ENCODE measurements at places on chromosomes 11 and 22.

DNA sequence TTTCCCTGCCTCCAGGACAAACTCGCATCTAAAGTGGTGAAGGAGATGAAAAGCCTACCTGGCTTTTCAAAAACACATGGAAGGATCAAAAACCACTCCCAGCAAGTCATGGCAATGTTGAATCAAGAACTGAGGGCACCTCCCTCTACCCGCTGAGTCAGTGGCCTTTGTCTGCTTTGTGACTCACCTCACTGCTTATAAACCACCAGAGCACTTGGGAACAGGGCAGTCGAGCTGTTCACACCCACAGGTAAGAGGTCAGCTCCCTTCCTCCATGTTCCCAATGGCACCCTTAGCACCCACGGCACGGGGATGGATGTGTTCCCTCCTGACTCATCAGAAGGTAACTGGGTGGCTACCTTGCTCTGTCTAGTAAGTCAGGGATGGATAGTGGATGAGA lies 21.7 kb downstream of the TENM4 start:
- DNase-seq = no peak

GRCh38 chr11:35183326-35183925 lies 44.5 kb downstream of the CD44 start:
- no peak for DNase-seq

GRCh38 chr11:12007769-12008737 lies at the start of gene DKK3:
Gene DKK3, minus strand, starts transcription at chr11:12008626. Its CDS starts 44 bp downstream, at chr11:12008582.
- DNase-seq = no peak

GRCh38 chr22:50473088-50473487 lies 1.7 kb downstream of the SBF1 start:
- no peak for DNase-seq

GRCh38 chr11:95556342-95557163 lies 233.0 kb downstream of the FAM76B start:
- peak; percentile 67 for DNase-seq

- no peak for DNase-seq
Observed at GRCh38 chr22:38477585-38477984, 9.7 kb downstream of the KDELR3 start.

GRCh38 chr22:42970029-42970428 lies 44.9 kb downstream of the PACSIN2 start:
- DNase-seq = no peak

DNA sequence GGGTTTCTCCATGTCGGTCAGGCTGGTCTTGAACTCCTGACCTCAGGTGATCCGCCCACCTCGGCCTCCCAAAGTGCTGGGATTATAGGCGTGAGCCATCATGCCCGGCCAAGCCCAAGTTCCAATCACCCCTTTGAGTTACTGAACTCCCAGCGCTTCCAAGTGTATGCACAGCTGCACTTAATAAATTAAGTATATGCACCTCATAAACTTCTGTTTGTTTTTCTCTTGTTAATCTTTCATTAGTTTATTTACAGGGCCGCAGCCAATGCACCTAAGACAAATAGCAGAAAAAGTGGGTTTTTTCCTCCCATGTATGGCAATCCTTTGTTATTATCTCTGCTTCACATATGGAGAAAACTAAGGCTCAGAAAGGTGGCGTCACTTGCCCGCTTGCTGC lies 21.3 kb downstream of the SYN3 start:
- no peak for DNase-seq

DNA sequence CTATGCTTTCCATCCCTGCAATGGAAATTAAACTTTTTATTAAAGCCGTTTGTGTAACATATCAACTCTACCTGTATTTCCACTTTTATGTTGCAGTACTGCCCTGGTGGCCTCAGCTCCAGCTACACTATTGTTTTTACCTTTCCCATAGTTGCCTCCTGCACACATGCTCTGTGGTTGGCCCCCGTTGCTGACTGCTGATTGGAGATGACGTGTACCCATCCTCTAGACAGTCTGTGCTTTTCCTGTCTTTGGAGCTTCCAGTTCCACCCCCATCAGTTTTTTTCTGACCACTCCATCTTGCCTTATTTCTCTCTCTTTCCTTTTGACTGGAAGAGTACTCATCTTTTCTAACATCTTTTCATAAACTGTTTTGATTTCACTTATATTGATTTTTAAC lies 123.8 kb downstream of the TEAD1 start:
- no peak for DNase-seq

GRCh38 chr11:93291110-93291509 lies 39.4 kb upstream of the DEUP1 start:
- no peak for DNase-seq

DNA sequence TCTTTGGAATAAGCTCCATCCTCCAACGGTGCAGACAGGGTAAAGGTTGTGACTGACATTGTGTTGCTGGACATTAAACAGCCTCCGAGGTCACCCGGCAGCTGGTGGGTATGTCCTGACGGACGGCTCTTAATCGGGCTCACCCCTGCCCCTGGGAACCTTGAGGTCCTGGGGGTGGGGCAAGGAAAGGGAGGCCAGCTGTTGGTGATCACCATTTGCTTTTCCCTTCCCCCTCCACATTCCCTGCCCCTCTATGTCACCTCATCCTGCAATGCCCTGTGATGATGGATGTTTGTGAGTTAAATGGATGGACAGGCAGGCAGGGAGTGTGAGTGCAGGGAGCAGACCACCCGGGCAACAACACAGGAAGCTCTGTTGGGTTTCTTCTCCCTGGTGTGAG lies 26.3 kb downstream of the APLNR start:
- no peak for DNase-seq

- no peak for DNase-seq
Observed at GRCh38 chr11:110772863-110773262, 60.6 kb upstream of the ARHGAP20 start.

DNA sequence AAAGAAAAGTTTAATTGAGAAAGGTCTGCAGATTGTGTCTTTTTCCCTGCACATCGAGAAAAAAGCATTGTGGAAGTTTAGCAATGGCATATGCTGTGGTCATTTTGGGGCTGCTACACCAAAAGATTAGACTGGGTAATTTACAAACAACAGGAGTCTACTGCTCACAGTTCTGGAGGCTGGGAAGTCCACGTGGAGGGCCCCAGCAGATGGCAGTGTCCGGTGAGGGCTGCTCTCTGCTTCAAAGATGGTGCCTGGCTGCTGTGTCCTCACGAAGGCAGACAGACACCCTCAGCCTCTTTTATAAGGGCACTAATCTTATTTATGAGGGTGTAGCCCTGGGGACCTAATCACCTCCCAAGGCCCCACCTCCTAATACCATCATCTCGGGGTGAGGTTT lies 21.1 kb downstream of the PHF21B start:
- no peak for DNase-seq

GRCh38 chr11:119373059-119373920 lies 8.2 kb downstream of the USP2 start:
- DNase-seq = no peak

DNA sequence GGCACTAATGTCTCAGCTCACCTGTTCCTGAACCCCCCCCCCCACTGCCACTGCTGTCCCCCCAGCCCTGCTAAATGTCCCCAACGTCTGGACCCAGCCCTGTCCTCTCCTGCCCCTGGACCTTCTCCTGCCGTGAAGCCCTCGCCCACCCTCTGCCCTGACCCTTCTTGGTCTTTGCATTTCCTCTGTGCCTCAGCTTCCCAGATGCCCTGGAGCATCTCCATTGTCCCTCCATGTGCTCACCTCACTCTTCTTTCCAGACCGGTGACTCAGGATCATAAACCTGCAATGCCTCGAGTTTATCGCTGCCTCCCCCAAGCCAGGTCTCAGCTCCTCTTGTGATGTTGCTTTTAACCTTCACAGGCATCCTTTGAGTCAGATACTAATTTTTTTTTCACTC lies 416.4 kb downstream of the BRD1 start:
- no peak for DNase-seq

- no peak for DNase-seq
Observed at GRCh38 chr22:36192542-36192941, 9.1 kb downstream of the APOL4 start.

DNA sequence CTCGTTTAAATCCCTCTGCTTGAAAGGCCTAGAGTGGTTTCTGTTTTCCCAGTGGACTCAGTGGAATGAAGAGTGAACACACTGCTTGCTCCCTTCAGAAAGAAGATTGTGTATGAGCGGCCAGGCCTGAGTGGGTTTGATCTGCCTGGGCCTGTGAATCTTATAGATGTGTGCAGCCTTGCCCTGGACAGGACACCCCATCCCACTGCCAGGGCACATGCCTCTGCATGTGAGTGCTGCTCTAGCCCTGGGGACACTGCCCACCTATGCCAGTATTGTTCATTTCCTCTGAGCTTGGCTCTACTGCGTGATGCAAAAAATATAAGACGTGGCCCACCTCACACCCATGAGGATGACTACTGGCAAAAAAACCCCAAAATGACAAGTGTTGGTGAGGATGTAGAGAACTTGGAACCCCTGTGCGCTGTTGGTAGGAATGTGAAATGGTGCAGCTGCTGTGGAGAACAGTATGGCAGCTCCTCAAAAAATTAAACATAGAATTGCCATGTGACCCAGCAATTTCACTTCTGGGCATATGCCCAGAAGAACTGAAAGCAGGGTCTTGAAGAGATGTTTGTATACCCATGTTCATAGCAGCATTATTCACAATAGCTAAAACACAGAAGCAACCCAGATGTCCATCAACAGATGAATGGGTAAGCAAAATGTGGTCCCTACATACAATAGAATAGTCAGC lies 27.3 kb upstream of the NECTIN1 start:
- no peak for DNase-seq

DNA sequence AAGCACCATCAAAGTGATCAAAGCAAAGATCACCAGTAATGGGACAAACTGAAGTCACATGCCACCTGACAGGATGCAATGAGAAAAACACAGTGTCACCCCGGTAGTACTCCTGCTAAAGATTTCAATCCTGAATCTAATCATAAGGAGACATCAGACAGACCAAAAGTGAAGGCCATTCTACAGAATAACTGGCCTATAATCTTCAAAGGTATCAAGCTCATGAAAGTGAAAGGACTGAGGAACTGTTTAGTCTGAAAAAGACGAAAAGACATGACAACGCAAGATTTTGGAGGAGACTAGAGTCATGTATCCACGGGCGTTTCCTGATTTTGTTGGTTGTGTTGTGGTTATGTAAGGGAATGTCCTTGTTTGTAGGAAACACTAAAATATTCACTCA lies 42.4 kb upstream of the TSKU start:
- DNase-seq = no peak

- no peak for DNase-seq
Observed at GRCh38 chr11:119880143-119880542, 151.1 kb upstream of the NECTIN1 start.

DNA sequence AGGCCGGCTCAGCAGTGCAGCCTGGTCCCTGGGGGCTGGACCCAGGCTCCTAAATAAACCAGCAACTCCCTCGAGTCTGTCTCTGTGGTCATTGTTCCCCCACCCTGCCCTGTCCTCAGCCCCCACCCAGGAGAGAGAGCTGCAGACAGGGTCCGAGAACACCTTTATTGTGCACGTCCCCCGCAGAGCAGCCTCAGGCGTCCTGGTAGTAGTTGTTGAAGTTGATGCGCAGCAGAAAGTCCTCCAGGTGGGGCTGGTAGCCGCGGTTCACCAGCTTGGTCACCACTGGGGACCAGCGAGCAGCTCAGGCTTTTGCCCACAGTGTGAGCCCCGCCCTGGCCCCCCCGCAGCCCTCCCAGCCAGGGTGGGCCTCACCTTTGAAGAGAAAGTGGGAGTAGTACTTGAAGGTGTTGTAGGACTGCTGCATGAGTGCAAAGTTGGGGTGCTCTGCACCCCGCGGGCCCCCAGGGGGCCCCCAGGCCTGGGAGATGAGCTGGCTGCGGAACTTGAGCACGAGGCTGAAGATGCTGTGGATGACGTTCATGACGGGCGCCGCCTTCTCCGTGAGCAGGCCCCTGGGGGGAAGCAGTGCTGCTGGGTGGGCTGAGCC lies 16.8 kb downstream of the SELENOO start:
- no peak for DNase-seq

DNA sequence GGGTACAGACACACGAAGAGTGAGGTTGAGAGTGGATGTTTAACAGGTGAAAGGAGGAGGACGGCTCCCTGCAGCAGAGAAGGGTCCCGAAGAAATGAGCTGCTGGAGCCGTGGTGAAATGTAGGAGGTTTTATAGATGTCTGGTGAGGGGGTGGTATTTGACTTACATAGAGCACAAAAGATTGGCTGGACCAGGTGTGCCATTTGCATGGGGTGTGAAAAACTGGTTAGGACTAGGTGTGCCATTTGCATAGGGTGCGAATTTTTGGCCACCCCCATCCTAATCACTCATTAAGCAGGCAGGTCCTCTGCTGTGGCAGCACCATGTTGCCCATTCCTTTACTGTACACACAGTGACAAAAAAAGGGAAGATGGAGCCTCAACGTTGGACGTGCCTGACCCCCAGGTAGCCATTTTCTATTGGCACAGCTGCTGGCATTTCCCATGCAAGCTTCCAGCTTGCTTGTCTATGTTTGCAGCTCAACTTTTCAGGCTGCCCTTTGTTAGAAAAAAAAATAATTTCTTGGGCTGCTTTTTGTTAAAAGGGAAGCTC lies 581.7 kb upstream of the B3GAT1 start:
- DNase-seq = no peak

- DNase-seq = no peak
Observed at GRCh38 chr22:32411402-32411801, 645 bp downstream of the RTCB start.

DNA sequence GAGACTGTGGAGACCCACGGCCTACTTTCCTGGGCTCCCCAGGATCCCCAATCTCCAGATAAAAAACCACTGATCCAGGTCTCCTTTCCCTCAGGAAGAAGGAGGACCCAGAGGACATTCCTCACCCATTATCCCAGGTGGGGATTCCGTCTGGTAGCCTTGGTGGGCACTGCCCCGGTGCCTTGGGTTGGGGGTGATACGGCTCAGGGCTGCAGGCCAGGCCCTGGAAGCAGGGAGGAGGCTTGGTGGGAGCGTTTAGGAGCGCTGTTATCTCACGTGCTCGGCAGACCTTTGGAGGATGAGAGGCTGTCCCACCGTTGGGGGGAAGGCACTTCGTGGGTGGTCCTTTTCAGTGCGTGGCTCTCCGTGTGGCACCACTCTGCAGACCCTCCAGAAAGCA lies 926.3 kb downstream of the BRD1 start:
- DNase-seq = no peak

DNA sequence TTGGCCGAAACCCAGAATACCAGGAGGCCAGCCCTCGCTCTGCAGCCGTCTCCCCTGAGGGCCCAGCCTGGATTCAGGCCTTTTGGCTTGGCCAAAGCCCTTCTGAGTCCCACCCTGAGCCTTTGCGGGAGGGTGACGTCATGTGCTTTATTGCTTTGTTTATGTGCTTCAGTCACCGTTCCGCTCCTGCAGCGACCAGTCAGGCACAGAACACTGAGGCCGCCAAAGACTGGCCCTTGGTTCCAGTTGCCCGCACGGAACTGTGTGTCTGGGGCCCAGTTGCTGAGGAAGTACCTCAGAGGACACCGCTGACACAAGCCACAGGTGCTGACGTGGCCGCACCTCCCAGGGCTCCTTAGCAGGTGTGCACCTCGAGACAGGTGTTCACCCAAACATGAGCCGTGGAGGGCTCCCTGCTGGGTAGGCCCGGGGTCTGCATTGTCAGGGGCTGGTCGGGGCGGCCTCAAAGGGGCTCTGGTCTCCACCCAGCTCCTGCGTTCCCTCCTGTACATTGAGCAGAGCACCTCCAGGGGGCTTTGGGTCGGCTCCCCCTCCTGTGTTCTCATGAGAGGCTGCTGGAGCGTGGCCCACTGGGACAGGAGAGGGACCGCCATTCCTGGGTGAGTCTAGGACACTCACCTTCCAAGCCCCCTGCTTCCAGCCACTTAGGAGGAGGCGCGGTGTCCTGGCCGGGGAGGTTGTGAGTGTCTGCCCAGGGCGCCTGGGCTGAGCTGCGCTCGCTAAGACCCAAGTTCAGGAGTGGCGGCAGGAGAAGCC lies 376.8 kb downstream of the TBC1D22A start:
- DNase-seq = no peak

GRCh38 chr11:130583801-130584211 lies 135.4 kb downstream of the ADAMTS15 start:
- no peak for DNase-seq
